ENCODE measurements at places on chromosomes 3 and 15.

DNA sequence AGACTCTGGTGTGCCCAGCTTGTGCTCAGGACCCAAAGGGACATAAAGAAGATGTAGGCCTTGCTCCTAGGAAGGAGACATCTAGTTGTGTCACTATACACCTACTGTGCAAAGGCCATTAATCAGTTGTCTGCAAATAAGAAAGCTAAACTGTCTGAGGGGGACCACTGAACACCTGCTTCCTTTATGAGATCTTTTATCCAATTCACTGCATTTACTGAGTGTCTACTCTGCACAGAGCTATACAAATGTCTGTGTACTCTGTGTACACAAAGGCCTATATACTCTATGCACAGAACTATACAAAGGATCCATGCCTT lies 124.8 kb downstream of the CTNNB1 start:
- no peak for DNase-seq

DNA sequence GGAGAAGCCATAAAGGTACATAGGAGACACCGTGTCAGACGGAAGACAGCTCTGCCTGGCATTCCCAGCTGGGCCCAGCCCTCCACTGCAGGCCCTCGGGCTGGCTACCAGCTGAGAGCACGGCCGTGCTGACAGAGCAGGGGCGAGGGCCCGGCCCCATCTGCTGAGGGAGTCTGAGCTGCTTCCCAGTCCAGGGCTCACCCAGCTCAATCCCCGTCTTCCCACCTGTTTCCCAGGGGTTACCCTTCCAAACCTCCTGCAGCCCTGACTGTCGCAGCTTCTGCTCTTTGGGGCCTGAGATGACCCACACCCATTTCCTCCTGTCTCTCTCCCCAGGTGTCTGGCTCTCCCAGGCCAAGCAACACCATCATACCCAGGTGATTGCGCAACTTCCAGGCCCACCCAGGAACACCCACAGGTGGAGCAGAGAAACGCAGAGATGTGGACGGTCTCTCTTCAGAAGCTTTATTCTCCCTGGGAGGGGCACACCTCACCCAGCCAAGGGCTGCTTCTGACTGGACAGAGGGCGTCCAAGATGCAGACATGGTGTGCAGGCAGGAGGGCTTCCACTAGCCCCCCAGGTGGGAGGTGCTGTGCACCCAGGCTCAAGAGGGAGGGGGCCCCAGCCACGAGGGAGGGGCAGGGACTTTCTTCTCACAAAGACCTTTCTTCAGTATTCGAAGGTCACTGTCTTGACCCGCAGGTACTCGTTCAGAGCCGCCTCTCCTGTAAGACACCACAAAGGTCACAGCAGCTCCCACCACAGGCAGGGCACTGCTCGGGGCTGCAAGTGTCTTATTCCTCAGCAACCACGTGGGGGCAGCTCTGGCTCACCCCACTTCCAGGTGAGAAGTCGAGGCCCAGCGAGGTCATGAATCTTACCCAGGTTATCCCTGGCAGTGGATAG lies 19.4 kb upstream of the SLC41A3 start:
- no peak for DNase-seq

DNA sequence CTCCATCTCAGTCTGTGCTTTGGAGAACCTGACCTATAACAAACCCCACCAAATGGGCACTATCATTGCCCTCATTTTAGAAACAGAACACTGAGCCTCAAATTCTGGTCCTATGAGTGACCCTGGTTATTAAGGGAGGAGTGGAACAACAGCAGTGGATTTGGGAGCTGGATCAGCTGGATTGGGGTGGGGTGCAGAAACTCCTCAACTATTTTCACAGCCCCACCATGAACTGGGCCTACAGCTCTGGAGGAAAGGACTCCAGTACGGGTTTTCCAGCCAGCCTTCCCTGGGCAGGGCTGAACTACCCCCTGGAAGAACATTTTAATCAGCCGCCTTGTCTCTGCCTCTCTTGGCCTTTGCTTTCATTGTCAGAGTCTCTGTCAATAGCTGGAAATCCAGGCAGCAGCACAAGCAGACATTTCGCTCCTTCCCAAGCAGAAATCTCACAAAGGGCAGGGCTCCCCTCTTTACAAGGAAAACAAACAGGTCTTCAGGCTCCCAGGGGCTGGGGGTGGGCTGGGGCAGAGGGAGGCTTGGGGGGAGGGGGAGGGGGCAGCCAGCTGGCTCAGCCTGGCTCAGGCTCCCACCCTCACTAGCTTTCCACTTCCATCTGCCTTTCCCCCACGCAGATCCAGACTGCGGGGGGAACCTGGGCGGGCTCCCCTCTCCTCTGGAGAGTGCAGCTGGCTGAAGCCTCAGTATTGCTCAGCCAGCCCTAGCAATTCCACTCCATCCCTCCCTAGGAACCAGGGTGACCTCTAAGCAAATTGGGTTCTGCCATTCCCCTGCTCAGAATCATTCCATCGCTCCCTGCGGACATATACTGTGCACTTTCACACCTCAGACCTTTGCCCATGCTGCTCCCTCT lies 13.7 kb upstream of the TLE3 start:
- peak; percentile 70 for DNase-seq

DNA sequence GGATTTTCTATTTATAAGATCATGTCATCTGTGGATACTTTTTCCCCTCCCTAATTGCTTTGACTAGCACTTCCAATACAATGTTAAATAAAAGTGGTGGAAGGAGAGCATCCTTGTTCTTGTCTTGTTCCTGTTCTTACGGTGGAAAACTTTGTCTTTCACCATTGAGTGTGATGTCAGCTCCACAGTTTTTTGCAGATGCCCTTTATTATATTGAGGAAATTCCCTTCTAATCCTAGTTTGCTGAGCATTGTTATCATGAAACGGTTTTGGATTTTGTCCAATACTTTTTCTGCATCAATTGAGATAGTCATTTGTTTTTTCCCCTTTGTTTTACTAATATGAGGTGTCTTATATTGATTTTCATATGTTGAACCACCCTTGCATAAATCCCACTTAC lies 19.9 kb upstream of the IL20RB start:
- DNase-seq, result no peak

DNA sequence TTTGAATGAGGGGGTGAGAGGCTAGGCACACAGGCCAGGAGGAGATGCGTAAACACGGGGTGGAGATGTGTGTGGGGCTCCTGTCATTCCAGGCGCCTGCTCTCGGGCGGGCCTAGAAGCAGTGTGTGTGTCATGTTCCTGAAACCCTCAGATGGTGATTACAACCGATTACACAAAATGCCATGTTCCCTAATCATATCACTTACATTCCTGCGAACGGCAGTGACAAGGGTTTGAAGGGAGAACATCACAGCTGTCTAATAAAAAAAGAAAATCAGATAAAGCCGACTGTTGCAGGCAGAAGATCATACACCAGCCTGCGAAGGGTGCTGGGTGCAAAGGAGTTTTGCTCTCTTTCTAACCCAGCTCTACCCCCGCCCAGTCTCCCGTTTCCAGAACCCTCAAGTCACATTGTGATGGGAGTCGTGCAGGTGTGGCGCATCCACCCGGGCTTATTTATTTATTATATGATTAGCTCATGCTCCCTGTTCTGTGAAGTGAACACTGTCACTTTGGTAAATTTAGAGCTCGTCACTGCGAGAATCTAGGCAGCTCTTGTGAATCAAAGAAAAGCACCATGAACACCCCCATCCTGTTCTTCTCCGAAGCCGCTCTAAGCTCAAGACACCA lies 140.3 kb downstream of the NR2F2 start:
- peak; percentile 34 for DNase-seq

DNA sequence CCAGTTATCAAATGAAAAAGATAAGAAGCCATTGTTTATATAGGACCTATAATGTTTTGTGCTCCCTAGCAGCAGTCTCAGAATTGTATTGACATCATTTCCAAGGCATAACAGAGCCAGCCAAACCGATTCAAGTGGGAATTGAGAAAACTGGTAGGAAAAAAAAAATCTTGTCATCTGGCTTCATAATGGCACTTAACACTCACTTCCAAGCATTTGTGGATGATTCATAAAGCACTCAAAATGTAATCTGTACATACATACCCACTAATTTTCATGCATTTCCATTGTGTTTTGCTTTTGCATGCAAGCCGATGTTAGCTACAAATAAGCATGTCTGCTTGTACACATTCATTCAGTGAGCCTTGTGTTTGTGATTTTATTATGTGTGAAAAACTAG lies 18.6 kb upstream of the TRPC1 start:
- no peak for DNase-seq

DNA sequence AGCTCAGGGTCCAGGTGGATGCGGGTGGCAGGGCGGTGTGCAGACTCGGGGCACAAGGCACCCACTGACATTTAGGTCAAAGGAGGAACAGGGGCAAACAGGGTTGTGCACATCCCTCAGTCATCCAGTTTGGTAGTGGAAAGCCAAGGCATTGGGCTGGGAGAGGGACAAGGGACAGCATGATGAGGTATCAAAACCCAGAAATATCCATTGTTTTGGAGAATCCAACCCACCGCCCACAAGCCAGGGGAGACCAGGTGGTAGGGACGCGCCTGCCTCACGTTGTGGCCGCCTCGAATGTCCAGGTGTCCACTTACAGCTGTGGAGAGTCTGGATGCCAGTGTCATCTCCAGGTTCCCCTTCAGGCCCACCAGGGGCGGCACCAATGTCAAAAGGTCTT lies 33.3 kb downstream of the SLC41A3 start:
- no peak for DNase-seq

- DNase-seq, result no peak
Observed at GRCh38 chr15:50907601-50908208, 778 bp upstream of the AP4E1 start.

DNA sequence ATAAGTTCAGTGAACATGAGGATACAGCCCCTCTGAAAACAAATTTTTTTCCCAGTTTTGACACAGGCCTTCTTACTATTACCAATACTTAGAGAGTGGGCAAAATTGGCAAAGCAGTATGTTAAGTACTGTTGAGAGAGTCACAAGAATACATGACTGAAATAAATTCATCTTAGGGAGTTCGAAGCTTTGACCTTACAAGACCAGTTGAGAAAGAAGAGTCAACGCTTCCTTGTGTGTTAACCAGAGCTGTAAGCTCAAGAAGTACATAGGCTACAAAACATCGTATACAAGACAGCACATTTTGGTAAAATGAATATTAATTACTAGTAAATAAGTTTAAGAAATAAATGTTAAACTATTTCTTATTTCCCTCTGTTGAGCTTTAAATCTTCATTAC lies 164.4 kb upstream of the RORA start:
- DNase-seq, result no peak

Data from trophoblast cell (in vitro differentiated cells and primary cell).